ENCODE measurements at places on chromosomes 1 and 21.
A peak's percentile ranks its signal among the peaks of the same experiment; 100 is the strongest.

DNA sequence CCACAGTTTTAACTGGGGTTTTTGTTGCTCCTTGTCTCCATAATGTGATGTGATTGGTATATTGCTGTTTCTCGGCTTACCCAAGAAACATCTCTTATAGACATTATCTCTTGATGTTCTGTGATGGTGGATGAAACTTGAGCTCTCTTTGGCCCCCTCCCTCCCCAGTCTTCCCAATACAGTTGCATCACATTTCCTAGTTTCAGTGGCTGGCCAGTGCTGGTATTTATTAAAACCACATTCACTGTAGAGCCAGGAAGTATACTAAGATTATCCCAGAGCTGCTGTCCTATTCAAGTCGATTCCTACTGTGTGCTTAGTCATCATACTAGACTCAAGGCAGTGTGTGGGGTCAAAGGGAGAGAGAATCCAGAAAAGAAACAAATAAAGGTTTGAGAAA lies 244.4 kb downstream of the KAZN start:
- DNase-seq, result no peak

- DNase-seq, result no peak
Observed at GRCh38 chr1:25026730-25027450, 96.8 kb upstream of the RUNX3 start.

DNA sequence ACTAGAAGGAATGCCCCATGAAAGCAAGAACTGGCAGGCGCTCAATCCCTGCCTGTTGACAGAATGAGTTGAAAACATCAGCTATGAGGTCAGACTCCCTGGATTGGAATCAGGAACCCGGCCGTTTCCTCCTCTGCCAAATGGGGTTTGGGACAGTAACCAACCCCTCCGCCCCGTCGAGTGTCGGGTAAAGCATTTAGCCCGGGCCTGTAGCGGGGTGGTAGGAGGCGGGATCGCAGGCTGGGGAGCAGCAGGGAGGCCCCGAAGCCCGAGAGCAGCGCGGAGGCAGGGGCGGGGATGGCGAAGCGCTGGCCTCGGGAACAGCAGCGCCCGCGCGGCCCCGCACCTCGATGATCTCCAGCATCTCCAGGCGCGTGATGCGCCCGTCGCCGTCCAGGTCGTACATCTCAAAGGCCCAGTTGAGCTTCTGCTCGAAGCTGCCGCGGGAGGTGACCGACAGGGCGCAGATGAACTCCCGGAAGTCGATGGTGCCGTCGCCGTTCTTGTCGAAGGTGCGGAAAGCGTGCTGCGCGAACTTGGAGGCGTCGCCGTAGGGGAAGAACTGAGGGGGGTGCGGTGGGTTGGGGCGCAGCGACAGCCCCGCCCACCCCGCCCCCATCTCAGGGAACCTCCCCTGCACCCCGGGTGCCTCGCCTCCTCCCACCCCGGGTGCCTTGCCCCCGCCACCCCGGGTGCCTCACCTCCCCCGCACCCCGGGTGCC lies 7.5 kb downstream of the HPCAL4 start:
- no peak for DNase-seq

GRCh38 chr1:221699577-221699976 lies 42.3 kb downstream of the DUSP10 start:
- no peak for DNase-seq

- no peak for DNase-seq
Observed at GRCh38 chr1:206812471-206812870, 40.2 kb upstream of the IL10 start.

DNA sequence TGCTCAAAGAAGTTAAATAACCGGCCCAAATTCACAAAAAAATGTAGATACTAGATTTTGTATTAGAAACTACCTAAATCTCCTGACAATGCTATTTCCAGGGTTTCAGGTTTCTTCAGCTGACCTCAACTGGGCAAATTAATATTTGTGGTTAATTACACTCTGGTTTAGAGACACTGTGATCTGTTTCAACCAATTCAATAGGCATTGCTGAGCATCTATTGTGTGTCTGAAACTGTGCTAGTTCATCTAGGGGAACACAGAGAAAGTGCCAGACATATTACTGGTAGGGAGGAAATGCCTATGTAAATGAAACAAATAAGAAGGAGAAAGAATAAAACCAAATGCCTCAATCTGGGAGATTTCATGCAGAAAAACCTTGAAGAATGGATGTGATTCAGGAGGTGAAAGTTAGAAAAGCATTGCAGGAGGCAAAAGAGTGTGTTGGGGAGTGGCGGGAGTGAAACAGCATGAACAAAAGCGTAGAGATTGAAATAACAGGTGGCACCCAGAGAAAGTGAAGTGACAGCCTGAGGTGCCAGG lies 51.3 kb upstream of the IVNS1ABP start:
- DNase-seq, result no peak

DNA sequence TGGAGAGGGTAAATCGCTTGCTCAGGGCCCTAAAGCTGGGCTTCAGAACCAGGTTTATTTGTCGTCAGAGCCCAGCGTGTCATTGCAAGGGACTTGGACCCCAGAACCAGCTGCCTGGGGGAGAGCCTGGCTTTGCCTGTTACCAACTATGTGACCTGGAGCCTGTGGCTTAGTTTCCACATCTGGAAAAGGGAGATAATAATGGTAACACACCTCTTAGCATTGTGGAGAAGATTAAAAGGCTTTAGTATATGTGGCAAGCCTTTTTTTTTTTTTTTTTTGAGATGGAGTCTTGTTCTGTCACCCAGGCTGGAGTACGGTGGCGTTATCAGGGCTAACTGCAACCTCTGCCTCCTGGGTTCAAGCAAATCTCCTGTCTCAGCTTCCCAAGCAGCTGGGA lies 12.5 kb downstream of the CD52 start:
- DNase-seq, result no peak

GRCh38 chr1:1426496-1427105 lies 5.5 kb upstream of the ANKRD65 start:
- DNase-seq, result no peak

DNA sequence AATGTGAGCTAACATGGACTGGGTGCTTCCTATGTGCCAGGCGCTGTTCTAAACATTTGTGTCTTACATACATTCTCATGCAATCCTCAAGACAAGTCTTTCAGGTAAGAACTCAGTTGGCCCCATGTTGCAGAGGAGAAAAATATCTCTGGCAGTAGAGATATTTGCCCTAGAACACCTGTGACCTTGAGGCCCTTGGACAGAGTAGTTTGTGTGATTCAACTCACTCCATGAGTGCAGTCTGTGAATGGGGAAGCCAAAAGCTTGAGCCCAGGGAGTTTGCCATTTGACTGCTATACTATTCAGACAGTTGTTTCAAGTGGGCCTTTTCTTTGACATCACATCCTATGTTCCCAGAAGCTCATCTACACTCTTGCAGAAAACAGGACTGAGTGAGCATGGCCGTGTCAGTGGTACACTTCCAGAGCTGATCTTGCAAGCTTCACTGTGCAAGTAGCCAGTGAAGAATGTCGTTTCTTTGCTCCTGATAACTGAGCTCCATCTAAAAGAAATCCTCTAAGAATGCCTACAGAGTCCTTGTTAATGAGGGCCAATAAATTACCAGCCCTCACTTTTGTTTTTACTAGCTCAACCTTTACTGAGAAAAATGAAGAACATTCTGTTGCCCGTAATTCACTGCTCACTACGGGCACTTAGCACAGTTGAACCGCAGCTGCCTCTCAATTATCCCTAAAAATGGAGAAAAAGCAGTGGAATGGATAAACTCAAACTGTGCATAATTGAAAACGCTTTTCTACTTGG lies 98.7 kb upstream of the C8B start:
- DNase-seq, result no peak

- peak; percentile 54 for DNase-seq
Observed at GRCh38 chr1:34829250-34829649, 30.3 kb downstream of the SMIM12 start.

GRCh38 chr1:221777431-221778072 lies 35.7 kb upstream of the DUSP10 start:
- no peak for DNase-seq

- no peak for DNase-seq
Observed at GRCh38 chr1:32622205-32622604, 28.1 kb downstream of the ZBTB8OS start.

DNA sequence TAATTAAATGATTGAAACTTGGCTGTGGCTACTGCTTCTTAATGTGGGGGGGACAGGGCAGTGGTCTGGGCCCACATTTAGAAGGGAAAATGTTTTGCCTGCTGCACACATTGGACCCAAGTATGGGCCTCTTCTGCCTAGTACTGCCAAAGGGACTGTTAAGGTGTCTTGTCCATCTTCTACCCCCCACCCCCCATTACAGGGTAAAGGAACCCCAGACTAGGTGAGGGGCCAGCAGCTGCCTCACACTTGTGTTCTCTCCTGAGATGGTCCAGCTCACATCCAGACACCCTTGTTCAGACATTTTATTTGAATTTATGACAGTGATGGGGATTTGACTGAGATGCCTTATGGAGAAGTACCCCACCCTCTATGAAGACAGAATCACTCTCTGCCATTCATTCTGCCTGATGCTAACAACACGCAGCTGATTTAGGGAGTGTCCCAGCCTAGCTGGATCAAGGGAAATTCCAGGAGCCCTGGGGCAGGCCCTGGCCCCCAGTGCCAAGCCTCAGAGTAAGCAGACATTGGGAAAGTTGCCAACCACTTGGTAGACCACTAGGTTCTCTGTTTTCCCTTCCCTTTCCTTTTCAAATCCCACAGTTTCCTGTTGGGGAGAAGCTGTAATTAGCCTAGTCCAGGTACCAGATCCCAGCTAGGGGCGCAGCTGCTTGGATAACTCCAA lies 42.1 kb downstream of the YARS1 start:
- no peak for DNase-seq

DNA sequence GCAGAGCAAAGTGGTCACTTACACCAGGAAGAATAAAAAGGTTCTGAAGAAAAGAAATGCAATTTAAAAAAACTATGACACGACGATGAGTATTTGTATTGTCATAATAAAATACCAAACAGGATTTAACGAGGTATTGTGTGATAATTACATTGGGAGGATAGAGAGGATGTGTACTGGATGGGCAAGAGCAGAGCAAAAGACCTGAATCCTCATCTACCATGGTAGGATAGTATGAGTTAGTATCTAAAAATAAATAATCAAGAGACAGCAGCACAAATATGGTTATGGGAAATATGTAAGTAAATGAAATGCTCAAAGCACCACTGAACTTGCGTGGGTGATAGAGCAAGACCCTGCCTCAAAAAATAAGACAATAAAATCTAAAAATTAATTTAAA lies 162.6 kb downstream of the CDC42BPA start:
- DNase-seq, result no peak

GRCh38 chr1:220473440-220473839 lies 54.5 kb upstream of the MARK1 start:
- no peak for DNase-seq

DNA sequence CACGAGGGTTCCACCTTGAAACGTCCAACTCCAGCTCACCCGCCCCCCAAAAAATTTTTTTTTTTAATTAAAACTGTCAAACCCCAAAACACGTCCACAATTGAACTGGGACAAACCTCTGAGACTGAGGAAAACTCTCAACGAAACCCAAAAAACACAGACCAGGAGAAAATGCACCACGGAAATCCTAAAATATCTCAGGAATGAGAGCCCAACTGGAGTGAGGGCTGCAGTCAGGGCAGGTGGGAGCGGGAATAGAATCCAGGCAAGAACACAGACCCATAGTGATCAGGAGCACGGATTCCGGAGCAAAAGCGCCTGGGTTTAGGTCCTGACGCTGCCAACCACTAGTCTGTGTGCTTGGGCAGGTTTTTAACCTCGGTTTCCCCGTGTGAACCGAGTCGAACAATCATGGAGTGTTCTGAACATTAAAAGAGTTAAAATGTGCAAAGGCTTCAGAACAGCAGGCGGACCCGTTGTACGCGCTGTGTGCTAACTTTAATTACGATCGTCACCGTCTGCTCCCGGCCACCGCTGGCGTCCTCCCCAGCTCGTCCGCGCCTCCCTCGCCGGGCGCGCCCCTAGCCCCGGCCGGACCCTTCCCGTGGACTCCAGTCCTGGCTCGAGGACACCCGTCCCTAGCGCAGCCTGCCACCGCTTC lies 624 bp downstream of the ARHGAP29 start:
- no peak for DNase-seq

Data from osteocyte (in vitro differentiated cells).